ENCODE measurements at places on chromosomes 5 and 9.
A peak's percentile ranks its signal among the peaks of the same experiment; 100 is the strongest.

DNA sequence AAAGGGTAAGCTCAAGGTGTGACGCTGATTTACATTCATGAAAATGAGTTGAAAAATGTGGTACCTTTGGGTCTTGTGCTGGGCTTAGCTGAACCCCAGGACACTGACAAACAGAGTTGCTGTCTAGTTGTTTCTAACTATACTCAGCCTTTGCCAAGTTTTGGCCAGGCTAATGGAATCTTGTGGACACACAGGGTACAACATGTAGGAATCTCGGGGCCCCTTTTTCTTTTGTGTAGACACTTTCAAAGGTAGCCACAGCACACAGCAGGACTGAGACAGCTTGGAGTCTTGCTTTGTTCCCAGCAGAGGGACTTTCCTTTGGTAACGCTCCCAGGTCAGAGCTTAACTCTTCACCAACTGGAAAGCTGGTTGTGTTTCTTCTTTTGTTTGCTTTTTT lies 7.8 kb downstream of the LIX1 start:
- no peak for DNase-seq

DNA sequence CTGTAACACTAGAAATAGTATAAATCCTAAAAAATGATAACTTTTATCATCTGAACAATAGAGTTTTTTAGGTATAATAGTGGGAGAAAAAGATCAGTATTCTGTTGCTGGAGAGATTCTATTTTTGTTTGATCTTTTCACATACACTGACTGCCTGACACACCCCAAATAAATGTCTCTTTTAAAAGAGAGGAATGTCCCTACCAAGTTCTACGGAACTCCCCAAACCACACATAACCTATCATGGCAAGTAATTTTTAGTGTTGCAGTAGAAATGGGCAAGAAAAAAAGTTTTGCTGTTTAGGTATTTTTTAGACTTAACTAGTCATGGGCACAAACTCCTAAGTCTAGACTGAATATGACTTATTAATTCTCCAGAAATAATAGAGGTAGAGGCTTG lies 139.1 kb downstream of the ELAVL2 start:
- no peak for DNase-seq

- DNase-seq = no peak
These were observed 9.9 kb upstream of the OSMR start for GRCh38 chr5:38835887-38836286.

DNA sequence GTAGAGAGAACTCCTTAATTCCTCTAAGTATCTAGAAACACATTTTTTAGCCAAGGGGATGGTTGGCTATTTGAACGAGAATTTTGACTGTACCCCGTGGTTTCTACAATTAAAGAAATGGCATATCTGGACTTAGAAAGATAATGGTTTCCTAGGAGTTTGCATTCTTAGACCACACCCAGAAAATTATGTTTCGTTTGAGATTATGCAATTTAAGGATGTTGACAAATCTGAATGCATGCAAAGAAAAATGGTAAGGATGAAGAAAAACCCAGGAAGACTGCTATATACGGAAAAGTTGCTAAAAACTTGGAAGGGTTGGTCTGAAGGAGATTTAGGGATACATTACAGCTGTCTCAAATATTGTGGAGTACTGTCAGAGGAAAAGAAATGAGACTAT lies 538.5 kb upstream of the WWC1 start:
- DNase-seq = no peak

- no peak for DNase-seq
These were observed 89.3 kb downstream of the NTRK2 start for GRCh38 chr9:84758817-84759216.

GRCh38 chr9:82558855-82559630 lies 503.9 kb downstream of the RASEF start:
- DNase-seq = no peak

DNA sequence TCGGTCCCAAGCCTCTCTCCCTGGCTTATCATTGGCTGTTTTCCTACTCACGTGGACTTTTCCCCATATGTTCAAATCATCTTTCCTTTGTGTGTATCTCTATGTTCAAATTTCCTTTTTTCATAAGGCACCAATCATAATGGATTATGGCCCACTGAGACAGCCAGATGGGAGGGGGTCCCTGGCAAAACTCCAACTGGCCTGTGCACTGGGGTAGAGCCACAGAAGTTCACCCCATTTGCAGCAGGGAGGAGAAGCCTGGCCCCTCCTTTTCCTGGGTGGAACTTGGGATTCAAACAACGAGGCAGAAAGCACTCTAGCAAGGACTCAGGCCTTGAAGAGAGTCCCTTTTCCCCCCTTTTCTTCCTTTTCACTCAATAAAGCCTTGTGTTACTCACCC lies 362.4 kb downstream of the CDH18 start:
- no peak for DNase-seq

DNA sequence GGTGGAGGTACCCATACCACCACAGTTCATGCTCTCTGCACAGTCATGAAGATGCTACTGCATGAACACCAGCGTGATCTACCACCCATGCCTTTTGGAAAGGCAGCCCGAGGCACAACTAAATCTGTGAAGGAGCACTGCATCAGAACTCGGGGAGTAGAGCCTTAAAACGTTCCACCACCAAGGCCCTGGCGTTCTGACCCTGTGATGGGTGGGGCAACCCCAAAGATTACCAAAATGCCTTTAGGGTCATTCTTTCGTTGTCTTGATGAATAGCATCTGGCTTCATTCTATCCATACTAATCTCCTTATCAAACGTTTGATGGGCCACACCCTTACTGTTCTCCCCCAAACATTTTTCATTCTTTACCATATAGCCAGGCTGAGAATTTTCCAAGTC lies 97.9 kb downstream of the ADAMTS6 start:
- DNase-seq = no peak

DNA sequence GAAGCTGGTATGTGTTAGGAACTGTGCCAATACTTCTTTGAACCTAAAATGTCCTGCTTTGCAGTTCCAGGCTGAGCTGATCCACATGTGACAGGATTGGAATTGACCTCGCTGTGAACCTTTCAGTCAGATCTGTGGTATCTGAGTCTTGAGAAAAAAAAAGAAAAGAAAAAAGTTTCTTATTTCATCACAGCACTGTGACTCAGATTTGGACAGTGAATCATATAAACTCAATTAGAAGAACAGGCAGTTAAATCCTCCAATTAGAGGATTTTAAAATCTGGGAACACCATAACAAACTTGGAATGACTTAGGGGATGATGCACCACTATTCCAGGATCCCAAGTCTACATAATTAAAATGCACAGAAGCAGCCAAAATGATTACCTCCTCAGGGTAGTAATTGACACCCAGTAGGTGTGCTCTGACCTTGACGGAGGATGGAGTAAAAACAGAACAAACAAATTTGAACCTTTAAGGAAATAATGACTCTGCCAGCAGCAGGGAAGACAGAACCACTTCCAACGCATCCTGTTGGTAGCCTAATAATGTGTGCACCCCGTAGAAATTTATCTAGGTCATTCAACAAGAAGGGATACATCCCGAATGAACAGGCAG lies 57.8 kb upstream of the RAI14 start:
- no peak for DNase-seq

GRCh38 chr5:55699041-55699688 lies 13.0 kb downstream of the SLC38A9 start:
- DNase-seq = no peak

GRCh38 chr9:88680505-88681160 lies 145.7 kb downstream of the NXNL2 start:
- no peak for DNase-seq

- DNase-seq = peak; percentile 9
These were observed 214.3 kb upstream of the GRIA1 start for GRCh38 chr5:153276151-153276550.

DNA sequence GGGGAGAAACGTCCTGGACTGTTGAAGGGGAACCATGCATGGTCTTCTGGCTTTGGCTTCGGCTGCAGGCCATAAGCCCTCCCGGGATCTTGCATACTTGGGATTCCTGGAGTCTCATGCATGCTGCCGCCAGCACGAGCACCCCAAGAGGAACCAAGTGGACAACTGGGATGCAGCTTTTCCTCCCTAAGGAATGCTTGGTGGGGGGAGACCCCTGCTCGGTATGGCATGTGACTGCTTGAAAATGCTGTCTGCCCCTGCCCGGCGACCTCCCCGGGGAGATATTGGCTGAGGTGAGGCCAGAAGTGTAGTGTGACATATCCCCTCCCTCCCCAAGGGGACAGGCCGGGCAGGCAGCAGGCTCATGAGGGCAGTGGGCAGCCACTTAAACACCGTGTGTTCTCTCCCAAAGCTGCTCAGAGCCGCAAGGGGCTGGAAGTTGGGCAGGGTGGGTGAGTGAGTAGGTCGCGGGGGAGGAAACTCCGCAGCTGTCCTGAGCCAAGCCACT lies 15.7 kb downstream of the TMEM171 start:
- DNase-seq = no peak

DNA sequence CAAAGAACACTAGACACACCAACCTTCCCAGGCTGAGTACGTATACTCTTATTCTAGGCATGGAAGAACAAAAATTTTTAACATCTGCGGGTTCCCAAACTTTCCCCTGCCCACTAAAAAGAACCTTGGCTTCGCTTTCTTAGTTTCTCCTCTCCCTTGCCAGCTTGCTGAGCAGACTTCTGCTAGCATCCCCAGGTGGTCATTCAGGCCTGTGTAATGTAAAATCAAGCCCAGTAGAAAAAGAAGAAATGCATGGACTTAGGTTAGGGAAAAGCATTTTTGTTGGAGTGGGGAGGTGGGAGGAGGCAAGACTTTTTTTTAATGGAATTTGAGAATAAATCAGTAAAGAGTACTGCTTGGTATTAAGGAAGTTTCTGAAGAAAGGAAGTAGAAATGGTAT lies 331.0 kb upstream of the TLE4 start:
- no peak for DNase-seq

- no peak for DNase-seq
These were observed 18.6 kb upstream of the PITX1 start for GRCh38 chr5:135052511-135053145.

DNA sequence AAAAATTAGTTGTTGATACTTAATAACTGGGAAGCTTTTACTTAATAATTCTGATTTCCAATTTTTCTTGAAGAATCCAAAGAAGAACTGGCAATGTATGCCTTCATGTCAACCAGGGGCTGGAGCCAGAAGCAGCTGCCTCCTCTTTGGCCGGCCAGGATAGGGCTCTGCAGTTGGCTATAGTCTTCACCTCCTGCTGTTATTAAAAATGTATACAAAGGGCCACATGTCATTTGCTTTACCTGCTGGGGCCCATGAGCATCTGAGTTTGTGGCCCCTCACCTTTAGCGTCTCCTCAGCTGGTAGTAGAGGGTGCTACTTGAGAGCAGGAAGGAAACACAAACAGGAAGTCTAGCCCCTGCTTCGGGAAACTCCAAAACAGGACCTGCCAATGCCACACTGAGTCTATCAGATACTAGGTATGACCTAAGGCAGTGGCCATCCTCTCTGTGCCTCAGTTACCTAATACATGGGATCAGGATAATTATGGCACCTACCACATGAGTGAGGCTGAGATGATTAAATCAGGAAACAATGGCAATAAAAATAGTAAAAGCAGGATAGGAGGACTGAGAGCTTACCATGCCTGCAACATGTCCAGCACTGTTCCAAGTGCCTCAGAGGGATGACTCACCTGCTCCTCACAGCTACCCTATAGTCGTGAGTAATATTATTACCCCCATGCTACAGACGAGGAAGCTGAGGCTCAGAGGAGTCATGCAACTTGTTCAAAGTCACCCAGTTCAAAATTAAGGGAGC lies 21.3 kb downstream of the CCDC69 start:
- no peak for DNase-seq

DNA sequence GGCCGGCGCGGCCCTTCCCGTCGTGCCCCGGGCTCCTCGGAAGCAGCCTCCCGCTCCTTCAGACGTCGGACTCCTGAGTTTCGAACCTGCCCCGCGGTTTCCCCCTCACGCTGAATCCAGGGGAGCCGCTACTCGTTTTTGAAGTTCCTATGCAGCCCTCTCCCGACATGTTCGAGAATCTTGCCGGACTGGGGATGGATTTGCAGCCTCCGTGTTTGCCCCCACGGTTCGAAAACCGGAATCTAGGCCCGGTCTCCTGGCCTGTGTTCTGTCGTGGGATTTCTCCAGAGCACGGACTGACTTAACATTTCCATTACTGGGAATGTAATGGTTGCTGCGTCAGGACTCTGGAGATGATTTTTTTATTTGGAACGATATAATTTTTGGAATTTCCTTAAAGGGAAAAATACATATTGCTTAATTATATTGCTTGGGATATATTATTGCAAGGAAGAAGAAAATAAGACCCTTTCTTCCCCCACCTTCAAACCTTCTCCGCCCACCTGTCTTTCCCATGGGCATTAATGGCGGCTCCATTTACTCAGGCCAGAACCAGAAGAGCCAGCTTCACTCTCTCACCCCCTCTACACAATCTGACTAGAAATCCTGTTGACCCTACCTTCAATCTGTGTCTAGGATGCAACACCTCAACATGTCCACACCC lies 8.5 kb upstream of the MGAT1 start:
- DNase-seq = no peak

DNA sequence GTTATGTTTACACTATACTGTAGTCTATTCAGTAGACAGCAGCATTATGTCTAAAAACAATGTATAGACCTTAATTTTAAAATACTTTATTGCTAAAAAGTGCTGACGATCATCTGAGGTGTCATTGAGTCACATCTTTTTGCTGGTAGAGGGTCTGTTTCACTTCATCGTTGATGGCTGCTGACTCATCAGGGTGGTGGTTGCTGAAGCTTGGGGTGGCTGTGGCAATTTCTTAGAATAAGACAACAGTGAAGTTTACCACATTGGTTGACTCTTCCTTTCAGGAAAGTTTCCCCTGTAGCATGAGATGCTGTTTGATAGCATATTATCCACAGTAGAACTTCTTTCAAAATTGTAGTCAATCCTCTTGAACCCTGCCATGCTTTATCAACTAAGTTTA lies 150.3 kb downstream of the FBXL7 start:
- no peak for DNase-seq

DNA sequence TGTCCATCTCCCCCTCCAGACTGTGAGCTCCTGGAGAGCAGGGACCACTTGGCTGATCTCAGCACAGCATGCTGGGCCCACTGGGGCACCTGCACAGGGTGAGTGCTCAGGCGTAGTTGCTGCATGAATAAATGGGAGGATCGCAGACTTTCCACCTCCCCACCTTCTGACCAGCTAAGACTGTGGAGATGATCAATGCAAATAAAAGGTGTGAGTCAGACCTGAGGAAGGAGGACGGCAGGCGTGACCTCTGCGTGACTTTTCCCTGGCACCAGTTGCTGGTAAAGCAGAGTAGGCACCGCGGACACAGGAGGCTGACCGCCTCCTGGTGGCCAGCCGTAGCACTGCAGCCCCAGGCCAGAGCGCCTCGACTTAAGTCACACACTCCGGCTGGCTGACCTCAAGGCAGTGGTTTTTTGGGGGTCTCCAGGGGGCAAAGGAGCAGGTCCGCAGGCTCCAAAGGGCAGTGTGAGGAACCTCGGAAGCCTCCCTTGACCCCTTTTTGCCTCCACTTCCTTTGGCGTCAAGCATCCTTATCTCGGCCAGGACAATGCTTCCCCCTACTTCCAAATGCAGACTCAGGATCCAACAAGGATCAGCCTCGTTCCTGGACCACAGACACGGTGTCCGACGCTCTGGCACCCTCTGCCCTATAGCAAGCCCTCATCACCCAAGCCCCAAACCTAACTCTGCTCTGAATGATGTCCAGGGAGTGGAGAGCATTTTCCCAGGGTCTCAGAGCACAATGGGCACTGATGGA lies 12.7 kb upstream of the TDRD7 start:
- peak; percentile 68 for DNase-seq

GRCh38 chr9:13186091-13186490 lies 93.4 kb downstream of the MPDZ start:
- no peak for DNase-seq

- no peak for DNase-seq
These were observed 20.8 kb upstream of the ACTBL2 start for GRCh38 chr5:57503433-57503832.
